ENCODE measurements at places on chromosomes 1 and 21.

DNA sequence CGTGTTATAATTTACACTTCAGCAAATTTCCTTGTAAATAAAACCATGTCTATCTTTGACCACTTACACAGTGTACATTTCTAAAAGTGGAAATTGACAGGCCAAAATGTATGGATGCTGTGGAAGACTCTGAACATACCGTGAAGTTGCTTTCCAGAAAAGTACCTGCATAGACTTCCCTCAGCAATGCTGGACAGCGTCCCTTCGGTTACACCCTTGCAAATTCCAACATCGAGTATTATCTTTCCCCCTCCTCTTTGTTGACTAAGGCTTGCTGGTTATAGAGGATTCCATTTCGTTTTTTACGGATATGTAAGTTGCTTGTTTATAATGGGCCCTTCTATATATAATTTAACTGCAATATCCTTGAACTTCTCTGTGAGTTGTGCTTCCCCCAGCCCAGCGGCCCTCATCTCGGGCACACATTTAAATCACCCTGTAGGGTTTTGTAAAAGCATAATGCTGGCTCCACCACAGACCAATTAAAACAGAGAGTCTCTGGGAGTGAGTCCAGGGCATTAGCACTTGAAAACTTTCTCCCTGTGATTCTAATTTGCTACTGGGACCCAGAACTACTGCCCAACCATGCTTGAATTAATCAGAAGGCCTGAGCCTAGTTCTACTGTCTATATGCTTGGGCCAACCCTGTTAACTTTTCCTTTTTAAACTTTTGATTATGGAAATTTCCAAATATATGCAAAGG lies 230.3 kb downstream of the GRIK3 start:
- DNase-seq = no peak

- no peak for DNase-seq
Measured at GRCh38 chr1:190477762-190478148, at the start of gene BRINP3. TSS of gene BRINP3 (minus strand) at chr1:190477864.

DNA sequence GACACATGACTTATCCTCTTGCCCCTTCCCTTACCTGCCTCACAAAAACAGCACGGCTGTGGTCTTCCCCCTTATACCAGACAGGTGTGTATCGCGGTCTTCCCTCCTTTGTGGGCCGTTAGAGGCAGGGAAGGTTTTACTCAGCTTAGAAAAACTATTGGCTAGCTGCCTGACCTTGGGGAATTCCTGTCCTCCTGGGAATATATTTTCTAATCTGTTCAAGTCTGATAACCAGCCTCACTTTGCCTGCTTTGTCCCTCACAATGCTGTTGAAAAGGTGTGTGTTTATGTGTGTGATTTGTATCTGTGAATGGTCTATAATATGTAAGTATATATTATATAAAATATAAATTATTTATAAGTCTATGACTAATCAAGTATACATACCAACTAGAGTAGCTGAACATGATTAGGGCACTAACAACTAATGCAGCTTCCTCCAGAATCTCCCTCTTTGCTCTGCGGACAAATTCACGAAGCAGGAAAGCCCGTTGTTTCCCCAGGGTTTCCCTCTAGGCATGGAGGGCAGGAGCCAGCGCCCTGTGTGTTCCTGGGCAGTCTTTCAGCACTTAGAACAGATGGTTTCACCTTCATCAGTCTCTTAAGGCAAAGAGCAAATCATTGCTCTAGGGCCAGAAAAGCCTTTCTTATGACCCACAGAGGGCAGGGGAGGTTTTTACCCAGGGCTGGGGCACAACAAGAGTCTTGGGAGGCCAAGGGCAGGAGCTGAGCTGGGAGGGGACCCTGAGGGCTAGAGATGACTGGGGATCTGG lies 25.6 kb downstream of the SLC26A9 start:
- no peak for DNase-seq

DNA sequence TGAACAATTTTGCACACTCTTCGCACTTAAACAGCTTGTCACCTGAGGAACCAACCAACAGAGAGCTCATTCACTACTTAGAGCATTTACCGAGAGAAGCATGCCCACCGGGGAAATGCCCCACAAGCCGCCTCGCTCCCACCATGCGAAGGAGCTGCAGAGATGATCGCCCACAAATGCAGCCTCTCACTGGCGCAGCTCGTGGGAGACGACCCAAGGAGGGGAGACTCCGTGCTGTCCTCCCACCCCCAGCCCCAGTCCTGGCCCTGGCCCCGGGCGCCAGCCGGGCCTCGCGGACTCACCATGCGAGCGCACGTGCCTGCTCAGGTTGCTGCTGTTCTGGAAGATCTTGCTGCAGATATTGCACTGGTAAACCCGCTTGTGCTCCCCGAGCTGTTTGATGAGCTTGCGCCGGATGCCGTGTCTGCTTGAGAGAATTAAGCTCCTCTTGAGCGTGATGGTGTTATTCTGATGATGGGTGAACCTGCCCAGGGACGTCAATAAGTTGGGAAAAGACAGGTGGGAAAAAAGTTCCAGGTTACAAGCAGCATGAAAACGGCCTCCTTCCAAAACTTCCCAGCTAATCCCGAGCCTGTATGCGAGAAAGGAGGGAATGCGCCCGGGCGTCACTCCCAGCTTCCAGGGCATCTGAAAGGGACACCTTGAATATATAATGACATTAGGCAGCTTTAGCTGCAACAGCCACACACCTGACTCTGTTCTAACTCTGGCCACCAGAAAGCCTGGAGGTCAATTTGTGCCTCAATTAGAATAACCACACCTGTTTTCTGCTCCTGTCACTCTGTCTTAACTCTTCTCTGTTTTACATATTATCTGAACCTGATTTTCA lies 42.8 kb downstream of the PRDM15 start:
- DNase-seq = no peak

- no peak for DNase-seq
Measured at GRCh38 chr1:23787701-23788100, 3.2 kb upstream of the LYPLA2 start.

Measured in stimulated activated CD8-positive, alpha-beta memory T cell treated with anti-CD3 and anti-CD28 coated beads, Interleukin-2, amount 100 ng/mL, for 48 hours (primary cell).